ENCODE measurements at places on chromosomes 11 and 22.

GRCh38 chr22:17872471-17872870 lies 98.2 kb upstream of the BID start:
- DNase-seq = no peak

DNA sequence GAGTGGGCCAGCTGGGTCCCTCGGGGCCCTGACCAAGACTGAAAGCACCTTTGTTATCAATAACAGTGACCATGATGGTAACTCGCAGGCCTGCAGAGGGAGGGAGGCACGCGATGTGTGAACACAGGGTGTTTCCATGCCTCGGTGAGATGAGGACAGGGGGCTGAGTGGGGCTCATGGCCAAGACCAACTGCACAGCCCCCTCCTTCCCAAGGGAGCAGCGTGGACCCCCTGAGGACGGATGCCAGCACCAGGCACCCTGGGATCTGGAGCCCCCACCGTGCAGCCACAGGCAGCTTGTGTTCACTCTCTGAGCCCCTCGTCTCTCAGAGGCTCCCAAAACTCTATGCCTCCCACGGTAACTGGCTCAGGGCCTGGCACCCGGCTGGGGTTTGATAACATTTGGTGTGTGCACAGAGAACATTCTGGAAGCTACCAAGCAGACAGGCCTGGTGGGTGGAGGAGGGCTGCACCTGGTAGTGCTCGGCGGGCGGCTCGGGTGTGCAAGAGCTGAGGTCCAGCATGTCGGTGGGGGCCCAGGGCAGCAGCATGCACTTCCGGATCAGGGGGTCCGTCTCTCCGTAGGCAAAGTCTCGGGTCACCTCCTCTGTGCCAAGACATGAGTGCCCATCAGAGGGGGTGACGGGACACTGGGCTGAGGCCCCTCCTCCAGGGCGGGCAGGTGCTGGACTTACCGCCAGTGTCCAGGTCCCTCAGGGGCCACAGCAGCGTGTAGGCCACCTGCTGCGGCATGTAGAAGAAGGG lies 7.6 kb downstream of the TTLL12 start:
- DNase-seq = no peak

DNA sequence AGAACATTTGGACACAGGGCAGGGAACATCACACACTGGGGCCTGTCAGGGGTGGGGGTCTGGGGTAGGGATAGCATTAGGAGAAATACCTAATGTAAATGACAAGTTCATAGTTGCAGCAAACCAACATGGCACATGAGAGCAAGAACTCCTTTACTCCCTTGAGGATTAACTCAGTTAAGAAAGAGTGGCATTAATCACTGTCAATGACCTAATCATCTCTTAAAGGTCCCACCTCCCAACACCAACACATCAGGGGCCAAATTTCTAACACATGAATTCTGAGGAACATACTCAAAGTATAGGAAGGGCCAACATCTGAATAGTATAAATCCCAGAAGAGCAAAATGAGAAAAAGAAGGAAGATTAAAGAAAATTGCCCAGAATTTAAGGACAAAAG lies 272.9 kb downstream of the SWAP70 start:
- DNase-seq = no peak

DNA sequence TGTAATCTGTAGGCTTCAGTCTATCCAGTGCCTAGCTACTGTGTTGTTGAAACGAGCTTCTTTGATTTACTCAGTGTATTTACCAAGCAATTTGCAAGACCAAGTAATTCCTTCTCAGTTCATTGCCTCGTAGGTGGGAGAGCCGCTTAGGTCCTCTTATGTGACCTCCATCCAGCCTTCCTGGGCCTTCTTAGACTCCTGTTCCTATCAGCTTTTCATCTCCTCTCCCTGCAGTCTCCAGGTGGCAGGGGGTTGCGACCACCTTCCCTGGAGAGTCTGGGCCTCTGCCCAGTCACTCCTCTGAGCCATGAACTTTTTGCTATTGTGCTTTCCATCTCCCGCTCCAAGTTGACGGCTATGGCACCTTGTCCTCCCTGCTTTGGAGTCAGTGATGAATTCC lies 251.8 kb downstream of the KIRREL3 start:
- DNase-seq = no peak

GRCh38 chr11:126414615-126415014 lies 59.1 kb downstream of the ST3GAL4 start:
- no peak for DNase-seq

- no peak for DNase-seq
These were observed 56.1 kb downstream of the HSD17B12 start for GRCh38 chr11:43736502-43737200.

GRCh38 chr11:48062649-48063048 lies 82.3 kb downstream of the PTPRJ start:
- no peak for DNase-seq

GRCh38 chr11:14642873-14643696 lies 519 bp upstream of the PDE3B start:
- DNase-seq = no peak

DNA sequence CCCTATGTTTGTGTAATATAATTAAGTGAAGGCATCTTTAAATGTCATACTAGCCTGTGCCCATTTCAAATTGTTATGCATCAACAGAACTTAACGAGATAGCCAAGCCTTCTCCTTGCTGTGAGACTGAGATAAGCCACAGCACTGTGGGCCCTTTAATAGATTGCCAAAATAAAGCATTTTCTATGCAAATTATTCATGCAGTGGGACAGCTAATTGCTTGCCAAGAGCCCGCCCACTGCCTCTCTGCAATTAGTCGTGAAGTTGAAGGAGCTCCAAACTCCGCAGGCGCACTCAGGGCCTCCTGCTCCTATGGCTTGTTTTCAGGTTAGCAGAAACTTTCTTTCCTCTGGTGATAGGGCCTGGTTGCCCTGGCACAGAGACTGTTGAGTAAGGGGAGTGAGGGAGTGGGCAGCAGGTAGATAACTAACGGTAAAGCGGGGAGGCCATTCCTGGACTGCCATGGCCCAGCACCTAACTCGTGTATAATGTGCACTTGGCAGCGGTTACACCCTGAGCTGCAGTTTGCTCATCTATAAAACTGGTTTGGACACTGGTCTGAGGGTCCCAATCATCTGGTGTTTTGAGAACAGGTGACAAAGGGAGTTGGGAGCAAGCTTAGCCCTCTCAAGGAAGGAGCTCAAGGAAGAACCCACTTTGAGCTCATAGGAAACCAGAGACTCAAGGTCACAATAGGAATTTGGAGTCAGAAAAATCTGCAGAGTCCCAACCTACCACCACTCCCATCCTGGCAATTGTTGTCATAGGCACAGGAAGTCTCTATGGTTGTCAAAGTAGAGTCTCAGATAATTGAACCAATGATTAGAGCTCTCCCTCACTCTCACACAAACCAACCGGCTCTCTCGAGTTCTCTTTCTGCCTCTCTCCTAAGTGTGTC lies 33.9 kb upstream of the RIC3 start:
- no peak for DNase-seq
